ENCODE measurements at places on chromosomes 5 and 9.

DNA sequence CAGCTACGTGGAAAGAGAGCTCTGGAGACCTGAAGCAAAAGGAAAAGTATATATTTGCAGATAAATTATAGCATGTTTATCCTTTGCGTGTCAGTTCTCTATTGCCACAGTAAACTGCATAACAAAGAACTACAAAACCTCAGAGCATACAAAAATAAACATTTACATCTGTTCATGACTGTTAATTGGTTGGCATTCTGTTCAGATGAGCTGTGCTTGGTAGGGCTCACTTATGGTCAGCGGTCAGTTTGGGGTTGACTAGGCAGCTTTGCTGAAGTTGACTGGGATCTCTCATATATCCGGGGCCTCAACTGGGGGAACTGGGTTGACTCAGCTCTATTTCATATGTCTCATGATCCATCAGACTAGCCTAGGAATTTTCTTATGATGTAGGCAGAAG lies 257.7 kb downstream of the TLE1 start:
- peak; percentile 86 for DNase-seq

DNA sequence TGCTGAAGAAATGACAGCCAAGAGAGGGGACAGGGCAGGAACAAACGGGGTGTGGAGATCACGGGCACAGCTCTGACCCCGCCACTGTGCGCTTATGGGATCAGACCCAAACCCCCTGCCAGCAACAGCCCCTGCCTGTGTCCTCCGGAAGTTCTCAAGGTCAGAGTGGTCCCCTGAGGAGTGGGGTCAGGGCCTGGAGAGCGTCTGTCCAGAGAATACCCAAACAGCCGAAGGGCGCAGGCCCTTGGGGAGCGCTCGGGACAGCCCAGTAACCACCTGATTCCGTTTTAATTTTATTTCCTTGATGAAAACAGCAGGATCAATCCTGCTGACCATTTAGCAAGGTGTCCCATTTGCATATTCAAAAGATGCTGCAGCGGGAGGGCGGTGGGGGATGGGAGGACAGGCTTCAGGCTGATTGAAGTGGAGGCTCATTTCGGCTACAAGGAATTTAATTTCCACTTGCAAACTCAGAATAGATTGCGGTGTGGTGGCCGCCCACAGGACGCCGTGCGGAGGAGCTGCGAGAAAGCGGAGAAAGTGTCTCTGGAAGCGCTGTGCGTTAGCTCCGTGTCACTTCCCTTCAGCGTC lies 32.6 kb upstream of the TMEM250 start:
- no peak for DNase-seq

DNA sequence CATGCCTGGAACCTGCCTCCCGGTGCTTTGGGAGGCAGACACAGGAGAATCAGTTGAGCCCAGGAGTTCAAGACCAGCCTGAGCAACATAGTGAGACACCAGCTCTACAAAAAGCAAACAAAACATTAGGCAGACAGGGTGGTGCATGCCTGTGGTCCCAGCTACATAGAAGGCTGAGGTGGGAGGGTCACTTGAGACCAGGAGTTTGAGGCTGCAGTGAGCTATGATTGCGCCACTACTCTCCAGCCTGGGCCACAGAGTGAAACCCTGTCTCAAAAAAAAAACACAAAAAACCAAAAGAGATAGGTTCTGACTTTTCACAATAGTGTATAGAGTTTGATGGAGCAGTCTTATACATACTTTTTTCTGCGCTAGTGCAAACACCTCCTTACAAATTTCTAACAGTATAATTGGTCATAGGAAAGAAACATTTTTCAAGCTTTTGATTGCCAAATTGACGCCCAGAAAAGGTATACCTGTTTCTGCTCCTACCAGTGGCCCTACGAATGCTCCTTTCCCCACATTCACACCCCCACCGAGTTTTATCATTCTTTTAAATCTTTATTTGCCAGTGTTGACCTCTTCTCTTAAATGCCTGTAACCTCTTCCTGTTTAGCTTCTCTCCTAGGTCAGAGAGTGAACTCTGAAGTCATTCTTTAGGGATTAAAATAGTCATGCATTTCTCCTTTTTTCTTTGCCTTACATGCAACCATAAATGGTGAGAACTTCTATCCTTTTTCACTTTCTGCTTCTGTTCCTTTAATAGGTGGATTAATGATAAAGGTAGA lies 7.5 kb downstream of the DOCK8 start:
- no peak for DNase-seq

- peak; percentile 82 for DNase-seq
Measured at GRCh38 chr5:126884269-126884819, 107.4 kb downstream of the LMNB1 start.

- peak; percentile 52 for DNase-seq
Measured at GRCh38 chr9:81456431-81457006, 232.8 kb downstream of the TLE1 start.

DNA sequence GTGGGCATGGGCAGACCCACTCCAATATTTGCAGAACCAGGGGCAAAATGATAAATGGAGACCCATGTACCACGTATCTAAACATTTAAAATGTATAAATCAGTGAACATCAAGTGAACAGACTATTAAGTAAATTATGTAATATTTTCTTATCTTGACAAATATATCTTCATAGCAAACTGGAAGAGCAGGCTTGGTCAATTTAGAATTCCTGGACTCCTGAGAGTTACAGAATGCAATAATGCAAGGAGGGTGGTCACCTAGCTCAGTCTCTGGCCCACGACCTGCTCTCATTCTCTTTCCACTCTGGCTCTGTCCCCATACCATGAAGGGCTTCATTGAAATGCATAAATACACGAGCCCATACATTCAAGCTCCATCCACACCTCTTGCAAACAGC lies 398.0 kb downstream of the ENC1 start:
- no peak for DNase-seq

GRCh38 chr9:33850267-33850629 lies 33.3 kb downstream of the UBE2R2 start:
- DNase-seq = no peak

- no peak for DNase-seq
Measured at GRCh38 chr5:90418214-90418613, 8.7 kb upstream of the CETN3 start.

- DNase-seq = no peak
Measured at GRCh38 chr5:124342584-124342983, 403.9 kb downstream of the ZNF608 start.

GRCh38 chr5:155935723-155936122 lies 391.2 kb upstream of the SGCD start:
- DNase-seq = no peak

DNA sequence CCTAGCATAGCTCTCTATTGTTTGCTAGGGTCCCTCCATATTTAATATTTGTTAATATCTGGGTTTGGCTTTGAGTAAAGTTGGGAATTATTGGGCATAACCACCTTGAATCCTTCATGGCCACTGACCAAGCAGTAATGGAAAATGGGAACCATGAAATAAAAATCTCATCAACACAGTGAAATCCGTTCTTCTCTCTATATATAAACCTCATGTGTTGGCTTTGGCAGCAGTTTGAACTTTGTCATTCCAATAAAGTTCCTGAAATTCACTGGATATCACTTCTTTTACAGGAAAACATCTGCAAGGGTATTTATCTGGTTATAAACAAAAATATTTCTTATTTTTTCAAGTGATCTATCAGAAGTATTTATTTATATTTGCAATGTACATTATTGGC lies 93.0 kb upstream of the MPDZ start:
- no peak for DNase-seq

GRCh38 chr9:101093620-101094019 lies 65.1 kb downstream of the PLPPR1 start:
- peak; percentile 14 for DNase-seq

DNA sequence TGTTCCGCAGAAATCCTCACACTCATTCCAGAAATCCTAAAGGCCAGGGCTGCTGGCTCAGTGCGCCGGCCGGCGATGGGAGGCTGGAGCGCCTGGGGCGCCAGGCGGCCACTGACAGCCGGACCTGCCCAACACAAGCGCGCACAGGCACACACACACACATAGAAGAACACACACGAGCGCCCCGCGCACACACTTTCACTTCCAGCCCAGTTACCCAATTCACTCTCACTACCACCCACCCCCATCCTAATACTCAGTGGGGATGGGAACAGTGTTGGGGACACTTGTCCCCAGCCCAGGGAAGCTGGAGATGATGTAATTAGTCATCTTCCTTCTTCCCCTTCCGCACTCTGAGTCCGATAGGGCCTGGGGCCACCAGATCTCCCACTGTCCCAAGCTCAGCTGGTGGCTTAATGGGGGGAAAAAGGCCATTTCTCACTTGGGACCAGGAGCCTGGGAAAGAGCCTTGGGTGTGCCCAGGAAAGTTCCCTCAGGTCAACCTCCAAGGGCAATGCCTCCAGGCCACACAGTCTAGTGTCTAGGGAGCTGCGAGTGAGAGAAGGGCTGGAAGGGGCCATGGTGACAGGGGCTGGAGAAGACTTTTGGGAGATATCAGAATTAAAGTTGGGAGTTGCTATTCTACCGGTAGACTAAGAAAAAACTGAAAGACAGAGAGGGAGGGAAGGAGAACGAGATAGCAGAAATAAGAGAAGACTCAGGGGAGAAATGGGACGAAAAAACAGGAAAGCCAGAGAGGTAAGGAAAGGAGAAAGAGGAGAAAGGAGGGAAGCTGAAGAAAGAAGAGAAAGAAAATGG lies 1.7 kb downstream of the EBF1 start:
- DNase-seq = no peak

DNA sequence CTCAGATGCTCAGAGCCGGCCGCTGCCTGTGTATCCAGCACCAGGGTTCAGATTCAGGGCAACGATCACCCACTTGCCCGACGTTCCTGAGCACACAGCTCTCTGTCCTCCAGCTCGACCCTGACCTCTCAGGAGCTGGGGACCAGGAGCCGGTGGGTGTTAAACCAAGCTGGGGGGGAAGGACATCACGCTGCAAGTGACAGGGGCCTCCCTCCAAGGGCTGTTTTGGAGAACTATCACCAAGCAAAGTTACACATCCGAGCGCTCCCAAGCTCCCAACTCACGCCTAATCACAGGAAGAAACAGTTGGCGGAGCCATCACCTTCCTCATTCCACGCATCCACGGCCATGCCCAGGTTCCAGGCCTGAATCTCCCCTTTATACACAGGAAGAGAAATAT lies 51.5 kb upstream of the ZNF354A start:
- DNase-seq = no peak

- no peak for DNase-seq
Measured at GRCh38 chr9:131986576-131986975, 93.1 kb downstream of the MED27 start.

DNA sequence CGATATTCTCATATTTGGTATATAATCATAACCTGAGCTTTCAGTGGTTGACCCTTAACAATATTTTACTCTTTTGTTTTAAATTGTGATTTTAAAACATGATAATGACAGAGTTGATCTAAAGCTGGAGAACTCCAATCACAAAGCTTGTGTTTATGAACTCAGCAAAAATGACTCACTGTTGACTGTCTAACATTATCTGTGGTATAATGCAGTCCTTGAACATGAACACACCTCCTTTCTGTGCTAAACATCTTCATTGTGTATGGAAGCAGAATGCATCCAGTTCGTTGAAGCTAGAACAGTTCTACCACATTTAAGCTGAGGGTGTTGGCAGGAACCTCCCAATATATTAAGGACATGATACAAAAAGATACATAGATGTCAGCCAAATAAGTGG lies 1030.2 kb upstream of the SEMA6A start:
- no peak for DNase-seq

DNA sequence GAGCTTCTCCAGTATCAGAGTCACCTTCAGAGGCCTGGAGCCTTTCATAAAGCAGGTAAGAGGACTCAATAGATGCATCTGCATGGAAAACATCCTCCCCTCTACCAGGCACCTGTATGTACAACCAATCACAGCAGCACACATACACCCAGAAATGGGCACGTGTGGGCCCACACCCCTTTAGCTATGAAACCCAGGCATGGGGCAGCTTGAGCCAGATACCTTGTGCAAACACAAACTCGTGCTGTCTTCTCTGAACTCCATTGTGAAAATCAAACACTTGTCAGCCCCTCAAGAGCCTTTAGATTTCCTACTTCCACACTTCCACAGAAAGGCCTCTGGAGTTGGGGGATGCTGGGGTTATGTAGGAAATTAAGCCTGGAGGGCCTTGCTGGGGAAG lies 1.1 kb upstream of the CSF2 start:
- DNase-seq = no peak

DNA sequence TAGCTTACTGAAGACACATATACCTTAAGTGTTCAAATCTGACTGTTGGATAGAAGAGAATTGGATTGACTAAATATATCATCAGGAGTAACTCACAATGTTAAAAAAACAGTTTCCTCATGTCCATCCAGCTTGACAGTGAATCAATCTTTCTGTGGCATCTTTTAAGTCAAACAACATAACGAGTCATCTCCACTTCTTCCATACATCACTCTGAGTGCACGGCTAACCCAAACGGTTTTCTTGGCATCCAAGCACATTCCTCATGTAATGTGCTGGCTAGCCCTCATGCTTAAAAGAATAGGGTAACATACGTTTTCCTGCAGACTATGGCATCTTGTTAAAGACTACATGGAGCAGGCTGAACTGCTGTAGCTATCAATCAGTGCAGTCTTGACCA lies 291.5 kb upstream of the TRPC7 start:
- peak; percentile 5 for DNase-seq

DNA sequence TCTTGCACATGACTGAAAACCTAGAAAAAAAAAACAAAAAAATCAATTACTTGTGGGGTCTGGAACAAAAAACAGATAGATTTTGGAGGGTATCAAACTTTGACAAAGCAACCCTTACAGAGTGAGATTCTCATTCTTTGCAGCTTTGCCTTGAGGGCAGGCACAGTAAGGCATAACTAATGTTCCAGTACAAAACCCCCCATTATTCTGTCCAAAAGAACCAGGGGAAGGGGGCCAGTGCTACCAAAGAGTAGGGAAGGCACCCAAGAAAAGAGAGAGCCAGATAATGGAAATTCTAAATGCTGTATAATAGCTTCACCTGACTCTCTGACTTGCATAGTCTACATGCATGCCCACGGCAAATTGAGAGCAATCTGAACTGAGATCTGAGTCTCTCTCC lies 12.9 kb downstream of the POLK start:
- DNase-seq = no peak

DNA sequence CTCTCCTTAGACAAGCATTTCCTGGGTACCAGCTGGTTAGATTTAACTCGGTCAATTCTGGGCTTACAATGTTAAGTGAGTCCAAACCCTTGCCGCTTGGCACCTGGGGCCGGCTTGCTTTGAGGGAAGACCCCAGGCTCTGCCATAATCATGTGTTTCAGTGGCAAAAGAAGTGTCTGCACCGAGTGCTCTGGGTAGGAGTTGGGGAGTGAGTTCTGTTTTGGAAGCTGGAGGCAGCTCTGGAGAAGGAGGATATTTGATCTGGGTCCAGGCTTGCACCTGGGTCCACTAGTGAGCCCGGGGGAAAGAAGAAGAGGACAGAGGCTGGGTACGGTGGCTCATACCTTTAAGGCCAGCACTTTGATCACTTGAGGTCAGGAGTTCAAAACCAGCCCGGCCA lies 8.4 kb upstream of the OLFM1 start:
- DNase-seq = no peak

- no peak for DNase-seq
Measured at GRCh38 chr5:129652349-129653056, 95.4 kb upstream of the MINAR2 start.

- DNase-seq = no peak
Measured at GRCh38 chr9:110040788-110041187, 167.2 kb downstream of the C9orf152 start.
